ENCODE measurements at places on chromosomes 7 and 10.

DNA sequence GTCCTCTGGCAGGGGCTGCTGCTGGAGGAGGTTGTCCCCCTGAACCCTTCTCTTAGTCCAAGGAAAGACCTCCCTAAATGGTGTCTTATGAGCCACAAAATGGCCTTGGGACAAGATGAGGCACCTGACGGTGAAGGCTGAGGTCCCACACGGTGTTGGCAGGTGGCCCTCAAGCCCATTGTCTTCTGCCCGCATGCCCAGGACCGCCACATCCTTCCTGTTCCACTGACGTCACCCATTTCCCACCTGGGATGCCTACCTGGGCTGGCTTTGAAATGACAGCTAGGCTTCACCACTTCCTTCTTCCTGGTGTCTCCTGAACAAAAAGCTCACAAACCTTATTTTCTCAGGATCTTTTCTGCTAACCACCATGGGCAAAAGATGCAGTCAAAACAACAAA, 2.1 kb upstream of the DMBT1 start:
- no peak for DNase-seq

DNA sequence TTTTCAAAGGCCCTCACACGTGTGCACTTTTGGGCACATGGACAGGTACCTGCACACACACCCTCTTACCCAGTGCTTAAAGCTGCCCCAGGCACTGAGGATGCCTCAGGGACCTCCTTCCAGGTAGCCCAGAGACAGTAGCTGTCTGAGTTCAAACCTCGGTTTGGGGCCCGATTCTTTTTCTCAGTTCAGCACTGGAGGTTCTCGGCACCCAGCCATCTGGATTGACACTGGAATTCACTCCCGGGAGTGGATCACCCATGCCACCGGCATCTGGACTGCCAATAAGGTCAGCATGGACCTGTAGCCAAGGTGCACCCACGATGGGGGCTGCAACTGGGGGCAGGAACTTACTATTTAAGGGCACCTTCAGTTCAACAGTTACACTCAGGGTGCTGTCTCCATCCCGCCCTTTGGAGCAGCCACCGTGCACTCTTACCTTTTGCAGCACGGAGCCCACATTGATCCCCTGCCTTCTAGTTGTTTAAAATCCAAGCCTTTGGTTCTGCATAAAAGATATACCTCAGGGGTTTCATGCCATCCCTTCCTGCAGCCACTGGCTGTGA, 17.7 kb downstream of the CPA5 start:
- DNase-seq, result no peak

DNA sequence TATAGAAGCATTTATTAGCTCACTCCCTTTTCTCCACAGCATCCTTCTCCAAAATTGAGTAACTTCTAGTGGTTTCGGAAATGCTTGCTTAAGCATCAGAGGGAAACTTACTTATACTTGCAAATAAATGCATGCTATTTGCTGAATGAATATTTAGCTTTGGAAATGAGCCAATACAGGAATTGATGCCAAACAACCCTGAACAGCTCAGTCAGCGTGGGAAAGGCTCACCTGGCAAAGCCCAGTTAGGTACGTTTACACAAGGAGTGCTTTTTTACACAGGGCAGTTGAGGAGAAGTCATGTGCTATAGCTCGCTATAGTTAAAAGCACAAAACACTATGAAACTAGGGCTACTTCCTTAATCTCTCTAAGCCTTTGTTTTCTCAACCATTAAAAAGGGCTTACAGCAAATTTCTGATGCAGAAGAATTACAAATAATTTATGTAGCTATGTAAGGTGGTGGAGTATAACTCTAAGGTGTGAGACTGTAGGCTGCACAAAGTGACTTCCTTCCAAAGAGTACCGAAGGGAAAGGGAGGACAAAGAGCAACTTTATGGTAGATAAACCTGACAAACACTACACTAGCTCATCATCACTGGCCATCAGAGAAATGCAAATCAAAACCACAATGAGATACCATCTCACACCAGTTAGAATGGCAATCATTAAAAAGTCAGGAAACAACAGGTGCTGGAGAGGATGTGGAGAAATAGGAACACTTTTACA, 498.2 kb downstream of the PHTF2 start:
- no peak for DNase-seq

DNA sequence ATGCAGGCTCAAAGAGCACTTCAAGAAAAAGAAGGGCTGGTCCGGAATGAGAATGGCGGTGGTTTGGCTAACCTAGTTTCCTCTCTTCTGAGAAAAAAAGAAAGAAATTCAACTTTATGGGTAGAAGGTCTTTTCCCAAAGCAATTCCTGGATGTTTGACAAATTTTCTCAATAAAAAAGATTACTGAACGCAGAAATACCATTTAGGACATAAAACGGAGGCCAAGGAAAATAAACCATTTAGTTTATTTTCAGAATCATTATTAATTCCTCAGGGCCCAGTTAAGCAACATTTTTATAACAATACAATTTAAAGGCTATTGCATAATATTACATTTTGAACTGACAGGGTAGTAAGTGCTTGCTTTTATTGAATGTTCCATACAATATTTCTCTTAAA, 284.6 kb upstream of the ANKRD30A start:
- DNase-seq, result no peak

DNA sequence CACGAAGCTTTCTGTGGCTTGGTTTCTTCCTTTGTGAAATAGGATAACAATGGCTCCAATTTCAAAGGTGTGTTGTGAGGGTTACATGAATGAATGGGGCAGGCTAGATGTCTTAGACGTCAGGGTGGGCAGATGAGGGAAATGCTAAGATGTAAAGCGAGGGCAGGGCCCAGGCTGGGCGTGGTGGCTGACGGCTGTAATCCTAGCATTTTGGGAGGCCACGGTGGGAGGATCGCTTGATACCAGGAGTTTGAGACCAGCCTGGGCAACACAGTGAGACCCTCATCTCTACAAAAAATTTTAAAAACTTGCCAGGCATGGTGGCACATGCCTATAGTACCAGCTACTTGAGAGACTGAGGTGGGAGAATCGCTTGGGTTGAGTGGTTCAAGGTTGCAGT, 607.7 kb upstream of the FOXK1 start:
- DNase-seq, result no peak

DNA sequence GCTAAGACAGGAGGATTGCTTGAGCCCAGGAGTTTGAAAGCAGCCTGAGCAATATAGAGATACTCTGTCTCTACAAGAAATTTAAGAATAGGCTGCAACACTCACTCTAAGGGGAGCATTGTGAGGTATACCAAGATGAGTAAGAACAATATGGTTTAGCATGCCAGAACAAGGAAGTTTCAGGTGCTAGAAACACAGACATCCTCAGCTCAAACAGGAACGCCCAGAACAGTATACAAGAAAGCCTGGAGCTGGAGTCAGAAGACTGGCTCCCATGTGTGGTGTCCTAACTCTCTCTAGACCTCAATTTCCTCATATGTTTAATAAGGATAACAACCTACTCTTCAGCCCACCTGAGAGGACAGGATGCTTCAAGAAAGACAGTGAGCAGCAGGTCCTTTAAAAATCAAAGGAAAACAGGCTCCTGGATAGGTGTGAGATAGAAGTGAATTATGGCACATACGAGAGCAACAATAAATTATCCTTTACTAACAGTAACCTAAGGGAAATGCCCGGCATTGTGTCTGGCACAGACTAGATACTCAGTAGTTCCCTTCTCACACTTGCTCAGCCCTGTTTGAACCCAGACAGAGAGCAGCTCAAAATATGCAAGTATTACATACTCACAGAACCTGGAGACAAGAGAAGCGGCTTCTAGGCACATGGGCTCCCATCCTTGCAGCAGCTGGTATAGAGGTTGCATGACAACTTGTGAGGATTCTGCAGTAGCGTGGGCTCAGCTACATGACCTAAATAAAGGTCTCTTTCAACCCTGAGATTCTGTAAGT, 45.4 kb downstream of the KAT6B start:
- no peak for DNase-seq

DNA sequence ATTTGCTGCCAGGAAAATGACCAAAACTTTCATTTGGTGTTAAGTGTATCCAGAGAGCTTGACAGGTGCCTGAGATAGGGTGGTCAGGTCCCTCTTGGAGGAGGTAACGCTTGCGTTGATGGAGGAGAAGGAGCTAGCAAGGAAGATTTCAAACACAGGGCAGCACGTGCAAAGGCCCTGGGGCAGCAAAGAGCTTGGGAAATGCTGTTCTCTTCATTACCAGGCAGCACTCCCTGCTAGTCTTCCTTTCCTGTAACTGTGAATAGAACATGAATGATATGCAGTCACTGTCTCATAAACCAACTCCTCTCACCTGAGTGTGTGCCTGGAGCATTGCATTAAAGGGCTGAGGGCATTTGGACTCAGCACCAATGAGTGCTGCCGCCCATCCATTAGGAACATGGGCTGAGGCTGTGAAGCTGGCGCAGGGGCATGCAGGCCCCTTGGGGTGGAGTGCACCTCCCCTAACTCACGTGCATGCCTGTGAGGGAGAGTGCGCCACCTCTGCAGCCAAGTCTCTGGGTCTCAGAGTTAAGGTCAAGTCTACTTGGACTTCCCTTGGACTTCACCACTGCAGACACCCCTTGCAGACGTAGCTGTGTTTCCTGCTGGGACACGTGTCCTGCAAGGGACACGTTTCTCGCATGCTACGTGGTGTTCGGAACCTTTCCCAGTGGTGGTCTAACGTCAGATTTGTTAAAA, 136.8 kb downstream of the PAXIP1 start:
- DNase-seq, result no peak
